Activated CD4-positive, alpha-beta T cell treated with anti-CD3 and anti-CD28 coated beads for 1 hour (primary cell): ENCODE measurements at places on chromosomes 3 and 15.

GRCh38 chr3:41653571-41654239, 308.2 kb downstream of the ULK4 start:
- DNase-seq = no peak

- no peak for DNase-seq
Measured at GRCh38 chr3:197424674-197425484, 126.5 kb upstream of the DLG1 start.

- no peak for DNase-seq
Measured at GRCh38 chr3:137763594-137763938, 549 bp upstream of the SOX14 start.

GRCh38 chr3:7254251-7254650, 393.3 kb downstream of the GRM7 start:
- no peak for DNase-seq

DNA sequence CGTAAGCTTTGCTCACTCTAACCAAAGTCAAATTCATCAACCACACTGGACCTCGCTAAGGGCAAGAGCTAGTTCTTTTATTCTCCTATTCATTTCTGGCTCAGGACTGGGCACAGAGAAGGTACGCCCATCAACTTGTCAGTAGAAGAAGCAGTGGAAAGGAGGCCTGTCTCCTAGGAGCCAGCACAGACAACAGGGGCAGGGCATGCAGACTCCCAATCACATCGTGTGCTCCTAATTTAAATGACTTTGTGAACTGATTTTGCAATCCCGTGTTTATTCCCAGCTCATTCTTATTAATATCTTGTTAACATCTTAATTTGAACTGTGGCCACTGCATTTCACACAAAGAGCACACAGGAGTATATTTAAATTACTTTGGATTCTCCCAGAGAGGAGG, 161.1 kb upstream of the BCL6 start:
- no peak for DNase-seq

DNA sequence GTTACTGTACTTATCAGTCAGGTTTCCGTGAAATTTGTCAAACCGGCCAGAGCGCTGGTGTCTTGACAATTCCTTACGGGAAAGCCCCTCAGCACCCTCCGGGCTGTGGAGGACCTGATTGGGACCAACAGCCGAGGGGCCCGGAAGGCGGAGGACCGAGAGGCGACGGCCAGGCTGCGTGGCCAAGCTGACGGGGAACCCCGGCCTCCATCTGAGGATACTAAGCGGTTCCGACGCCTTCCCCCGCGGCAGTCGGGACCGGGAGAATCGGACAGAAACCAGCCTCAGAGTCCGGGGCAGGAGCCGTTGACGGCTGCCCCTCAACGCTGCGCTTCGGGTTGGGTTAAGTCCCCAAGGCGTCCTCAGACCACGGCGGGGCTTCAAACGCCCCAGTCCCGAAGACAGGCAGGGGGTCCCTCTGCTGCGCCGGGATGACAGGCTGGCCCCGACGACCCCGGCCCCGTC, 499 bp downstream of the ALDH1A2 start:
- no peak for DNase-seq

DNA sequence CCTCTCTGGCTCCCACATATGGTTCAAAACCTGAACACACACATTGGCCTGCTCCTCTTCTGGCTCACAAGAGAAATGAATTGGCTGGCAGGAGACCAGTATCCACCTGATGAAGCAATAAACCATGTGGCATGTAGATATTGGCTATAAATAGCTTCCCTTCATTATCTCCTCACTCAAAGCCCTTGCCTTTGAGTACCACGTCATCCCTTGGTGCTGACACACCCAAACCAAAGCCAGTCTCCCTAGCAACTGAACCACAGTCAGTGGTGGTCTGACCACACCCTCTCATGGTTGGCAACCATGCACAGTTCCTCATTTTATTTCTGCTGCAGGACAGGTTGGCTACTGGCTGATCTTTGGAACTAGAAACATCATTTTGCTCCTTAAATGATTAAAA, 98.8 kb downstream of the ZNF621 start:
- no peak for DNase-seq

DNA sequence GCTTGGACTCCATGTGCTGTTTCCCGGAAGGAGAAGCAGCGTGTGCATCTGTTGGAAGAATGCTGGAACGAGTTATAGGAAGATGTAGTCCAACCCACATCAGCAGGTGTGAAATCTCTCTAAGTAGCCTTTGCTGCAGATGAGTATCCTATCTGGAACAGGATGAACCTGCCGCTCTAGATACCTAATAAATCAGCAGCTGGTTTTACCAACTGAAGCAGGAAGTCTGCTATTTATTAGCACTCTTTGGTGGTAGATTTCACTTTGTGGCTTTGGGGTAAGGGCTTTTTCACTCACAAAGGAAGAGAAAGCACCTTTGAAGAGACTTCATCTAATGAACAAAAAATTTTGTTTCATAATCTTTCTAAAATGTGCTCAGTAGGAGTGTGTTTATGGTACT, 66.4 kb downstream of the DCUN1D1 start:
- no peak for DNase-seq

GRCh38 chr3:47743855-47744254, 37.8 kb downstream of the SMARCC1 start:
- DNase-seq = no peak

DNA sequence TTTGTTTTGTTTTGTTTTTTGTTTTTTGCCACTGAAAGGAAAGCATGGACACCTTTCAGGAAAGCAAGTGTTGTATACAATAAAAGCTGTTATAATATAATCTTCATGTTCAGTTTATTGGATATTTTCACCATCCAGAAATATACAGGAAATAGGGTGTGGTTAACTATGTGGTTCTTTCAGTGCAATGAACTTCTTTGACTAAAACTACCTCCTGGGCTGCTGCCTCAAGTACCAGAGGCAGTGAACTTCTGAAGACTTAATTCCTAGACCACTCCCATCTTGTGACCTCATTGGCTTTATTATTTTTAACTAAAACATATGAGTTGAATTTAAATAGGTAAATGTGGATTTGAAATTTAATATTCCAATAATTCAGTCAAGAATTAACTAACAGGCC, 27.1 kb upstream of the TBL1XR1 start:
- DNase-seq = no peak

- DNase-seq = no peak
Measured at GRCh38 chr3:171531716-171532115, 71.5 kb upstream of the TNIK start.

- DNase-seq = no peak
Measured at GRCh38 chr3:157428853-157429252, 7.8 kb upstream of the PTX3 start.

DNA sequence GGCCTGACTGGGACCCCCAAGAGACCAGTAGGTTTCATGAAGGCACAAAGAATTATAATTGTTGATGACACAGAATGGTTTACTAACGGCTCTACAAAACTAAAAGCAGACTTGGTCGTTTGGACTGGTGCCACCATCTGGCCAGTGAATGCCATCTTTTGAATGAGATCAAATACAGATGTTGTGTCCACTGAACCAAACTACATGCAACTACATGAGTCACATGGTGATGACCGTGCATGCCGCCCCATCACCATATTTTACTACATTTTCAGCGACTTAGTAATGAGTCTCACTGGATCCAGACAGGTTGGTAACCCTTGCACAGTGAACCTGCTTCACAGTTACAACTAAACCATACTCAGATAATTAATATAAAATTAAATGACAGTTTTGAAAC, 803.3 kb downstream of the DIPK2A start:
- no peak for DNase-seq

DNA sequence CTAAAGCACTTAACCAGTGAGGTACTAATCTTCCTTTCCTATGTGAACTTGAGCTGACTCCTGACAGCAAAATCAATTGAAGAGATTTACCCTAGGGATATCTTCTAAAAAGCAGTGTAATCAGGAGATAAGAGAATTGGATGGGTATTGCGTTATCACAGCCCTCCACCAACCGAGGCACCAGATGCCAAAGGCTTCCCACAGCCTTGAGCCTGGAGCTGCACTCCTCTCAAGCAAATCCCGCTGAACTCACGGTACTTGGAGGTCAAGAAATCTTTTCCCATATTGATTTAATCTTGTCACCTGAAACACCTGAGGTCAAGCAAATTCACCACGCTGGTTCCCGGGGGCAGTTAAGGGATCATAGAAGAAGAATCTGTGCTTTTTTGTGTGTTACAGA, 346.8 kb downstream of the TBL1XR1 start:
- no peak for DNase-seq

DNA sequence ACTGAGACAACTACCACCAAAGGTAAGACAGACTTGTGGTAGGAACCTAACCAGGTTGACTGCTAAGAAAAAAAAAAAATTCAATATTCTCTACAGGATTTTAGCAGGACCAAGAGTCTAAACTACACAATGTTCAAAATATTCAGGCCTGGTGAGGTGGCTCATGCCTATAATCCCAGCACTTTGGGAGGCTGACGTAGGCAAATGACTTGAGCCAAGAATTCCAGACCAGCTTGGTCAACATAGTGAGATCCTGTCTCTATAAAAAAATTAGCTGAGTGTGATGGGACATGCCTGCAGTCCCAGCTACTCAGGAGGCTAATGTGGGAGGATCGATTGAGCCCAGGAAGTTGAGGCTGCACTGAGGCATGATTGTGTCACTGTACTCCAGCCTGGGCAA, 341.6 kb upstream of the WNT5A start:
- no peak for DNase-seq

DNA sequence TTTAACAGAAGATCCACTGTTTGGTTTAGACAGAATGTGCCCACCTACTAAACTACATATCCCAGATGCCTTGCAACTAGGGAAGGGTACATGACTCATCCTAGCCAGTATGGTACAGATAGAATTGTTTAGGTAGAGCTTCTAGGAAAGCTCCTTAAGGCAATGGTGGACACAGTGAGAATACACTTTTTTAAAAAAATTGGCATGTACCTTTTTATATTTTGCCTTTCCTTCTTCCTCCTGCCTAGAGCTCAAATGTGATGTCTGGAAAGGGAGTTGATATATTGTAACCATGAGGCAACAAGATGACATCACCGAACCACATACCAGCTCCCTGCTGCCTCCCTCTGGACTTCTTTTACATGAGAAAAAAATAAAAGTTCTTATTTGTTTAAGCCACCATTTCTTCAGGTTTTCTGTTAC, 14.4 kb upstream of the C3orf80 start:
- no peak for DNase-seq

GRCh38 chr3:71466483-71466882, 117.0 kb downstream of the FOXP1 start:
- no peak for DNase-seq

DNA sequence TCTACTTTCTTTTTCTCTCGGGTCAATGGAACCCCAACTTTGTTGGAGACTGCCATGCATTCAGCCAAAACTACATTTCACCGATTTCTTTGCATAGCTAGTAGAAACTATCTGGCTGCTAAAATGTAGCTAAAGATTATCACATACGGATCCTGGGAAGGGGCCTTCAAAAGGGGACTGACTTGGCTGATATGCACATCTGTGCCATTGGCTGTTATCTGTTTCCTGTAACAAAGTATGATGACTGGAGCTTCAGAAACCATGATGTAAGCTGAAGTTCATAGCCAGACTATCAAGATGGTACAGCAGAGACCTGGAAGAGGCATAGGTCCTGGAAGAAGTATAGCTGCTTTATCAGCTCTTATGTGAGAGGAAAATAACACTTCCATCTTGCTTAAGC, 179.1 kb downstream of the NSUN3 start:
- no peak for DNase-seq

GRCh38 chr3:49296781-49297411, 19.9 kb upstream of the C3orf62 start:
- no peak for DNase-seq

GRCh38 chr3:35894735-35895134, 255.4 kb downstream of the ARPP21 start:
- no peak for DNase-seq

GRCh38 chr3:151085889-151086483, 522 bp downstream of the MED12L start:
- no peak for DNase-seq

DNA sequence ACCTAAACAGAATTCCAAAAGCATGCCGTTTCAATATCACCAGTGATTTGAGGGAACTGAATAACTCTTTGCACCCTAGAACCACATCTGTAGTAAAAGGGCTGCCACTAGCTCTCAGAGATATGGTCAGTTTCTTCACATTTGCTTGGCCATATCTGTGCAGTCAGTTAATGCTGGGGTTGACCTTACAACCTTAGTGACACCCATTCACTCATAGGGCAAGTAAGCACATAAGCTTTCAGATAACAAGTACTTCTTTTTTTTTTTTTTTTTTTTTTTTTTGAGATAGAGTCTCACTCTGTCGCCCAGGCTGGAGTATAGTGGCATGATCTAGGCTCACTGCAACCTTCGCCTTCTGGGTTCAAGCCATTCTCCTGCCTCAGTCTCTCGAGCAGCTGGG, 20.4 kb upstream of the FSIP1 start:
- DNase-seq = no peak

GRCh38 chr3:14485981-14486380, 54.2 kb downstream of the GRIP2 start:
- no peak for DNase-seq

- no peak for DNase-seq
Measured at GRCh38 chr15:44160796-44161195, 34.3 kb downstream of the FRMD5 start.

DNA sequence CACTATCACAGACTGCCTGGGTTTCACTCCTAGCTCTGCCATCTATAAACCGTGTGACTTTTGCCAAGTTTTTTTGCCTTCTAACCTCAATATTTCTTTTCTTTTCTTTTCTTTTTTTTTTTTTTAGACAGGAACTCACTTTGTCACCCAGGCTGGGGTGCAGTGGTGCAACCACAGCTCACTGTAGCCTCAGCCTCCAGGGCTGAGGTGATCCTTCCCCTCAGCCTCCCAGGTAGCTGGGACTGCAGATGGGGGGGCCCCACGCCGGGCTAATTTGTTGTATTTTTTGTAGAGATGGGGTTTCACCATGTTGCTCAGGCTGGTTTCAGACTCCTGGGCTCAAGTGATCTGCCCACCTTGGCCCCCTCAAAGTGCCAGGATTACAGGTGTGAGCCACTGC, 3.2 kb upstream of the ADAM10 start:
- DNase-seq = no peak

DNA sequence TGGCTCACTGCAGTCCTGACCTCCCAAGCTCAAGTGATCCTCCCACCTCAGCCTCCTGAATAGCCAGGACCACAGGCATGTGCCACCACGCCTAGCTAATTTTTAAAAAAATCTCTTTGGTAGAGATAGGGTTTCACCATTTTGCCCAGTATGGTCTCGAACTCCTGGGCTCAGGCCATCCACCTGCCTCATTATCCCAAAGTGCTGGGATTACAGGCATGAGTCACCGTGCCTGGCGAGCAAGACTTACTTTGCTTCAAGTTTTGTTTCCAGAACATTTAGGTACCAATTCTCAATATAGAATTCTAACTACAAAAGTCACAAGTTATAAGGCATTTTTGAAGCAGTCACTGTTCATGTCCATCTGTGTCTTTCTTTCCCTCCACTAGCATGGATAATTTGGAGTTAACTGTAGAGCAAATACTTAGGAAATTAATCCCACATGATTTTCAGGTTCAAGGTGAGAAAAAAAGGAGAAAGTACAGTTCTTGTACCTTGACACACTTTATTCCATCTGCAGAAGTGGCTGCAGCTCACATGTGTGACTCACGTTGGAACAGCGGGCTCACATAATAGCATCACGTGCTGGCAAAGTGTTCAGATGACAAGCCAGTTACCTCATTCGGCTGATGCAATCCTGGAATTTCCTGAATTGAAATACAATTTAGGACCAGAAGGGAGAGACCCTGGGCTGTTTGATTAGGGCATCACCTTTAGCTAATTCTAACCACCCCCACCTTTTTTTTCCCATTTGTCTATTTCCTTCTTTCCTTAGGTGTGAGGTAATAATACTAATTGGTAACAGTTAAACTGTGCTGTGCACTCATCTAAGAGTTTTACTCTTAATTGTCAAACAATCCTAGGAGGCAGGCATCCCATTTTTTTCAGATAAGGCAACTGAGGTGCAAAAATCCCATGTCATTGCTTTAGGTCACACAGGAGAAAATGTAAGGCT, 46.9 kb upstream of the NEDD4 start:
- DNase-seq = no peak
